NCI-H524 treated with DMSO at 0.1 percent for 48 hours (cell line): ENCODE measurements at places on chromosomes 2 and 18.

DNA sequence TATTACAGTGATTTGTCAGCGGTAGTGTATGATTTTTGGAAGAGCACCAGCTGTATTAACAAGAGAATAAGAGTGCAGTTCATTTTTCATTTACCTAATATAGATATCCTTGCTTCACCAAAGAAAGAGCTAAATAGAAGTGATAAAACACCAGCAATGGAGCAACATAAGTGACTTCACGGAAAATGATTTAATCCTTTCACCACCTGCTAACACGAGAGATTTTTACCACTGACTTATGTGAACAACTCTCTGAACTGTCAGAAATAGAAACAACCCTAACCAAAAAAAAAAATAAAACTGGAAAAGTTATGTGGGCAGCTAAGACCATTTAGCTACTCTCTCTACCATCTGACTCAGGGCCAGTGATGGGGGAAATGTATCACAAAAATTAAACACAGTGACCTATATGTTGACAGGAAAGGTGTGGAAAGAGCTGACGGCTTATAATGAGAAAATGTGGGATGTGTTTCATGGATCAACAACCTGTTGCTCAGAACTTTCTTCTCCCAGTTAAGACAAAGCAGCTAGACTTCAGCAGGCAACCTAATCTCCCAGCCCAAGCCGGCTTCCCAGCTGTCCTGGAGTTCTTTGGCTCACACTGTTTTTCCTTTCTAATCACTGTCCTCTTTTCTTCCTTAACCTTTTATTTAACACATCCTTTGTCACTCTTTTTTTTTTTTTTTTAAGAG, 272.7 kb downstream of the SS18 start:
- DNase-seq = no peak

GRCh38 chr18:44957461-44957860, 276.8 kb downstream of the SETBP1 start:
- no peak for DNase-seq

DNA sequence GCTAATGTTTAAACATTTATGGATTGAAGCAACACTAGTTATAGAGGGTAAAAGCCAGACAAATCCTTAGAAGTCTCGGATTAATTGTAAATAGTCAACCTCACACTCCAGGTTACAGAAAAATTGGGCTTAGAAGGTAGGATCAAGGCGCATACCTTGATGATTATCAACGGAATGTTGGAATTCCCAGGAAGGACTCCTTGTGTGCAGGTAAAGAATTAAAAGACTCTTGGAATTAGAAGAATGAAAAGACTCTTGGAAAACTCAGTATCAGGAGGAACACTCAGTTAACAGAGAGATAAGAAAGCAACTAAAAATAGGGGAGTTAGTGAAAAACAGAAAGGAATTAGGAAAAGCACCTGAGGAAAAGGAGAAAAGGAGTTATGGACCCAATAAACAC, 29.3 kb upstream of the EPHA4 start:
- DNase-seq = no peak

- no peak for DNase-seq
Observed at GRCh38 chr18:11789716-11790510, 61.3 kb upstream of the CHMP1B start.

DNA sequence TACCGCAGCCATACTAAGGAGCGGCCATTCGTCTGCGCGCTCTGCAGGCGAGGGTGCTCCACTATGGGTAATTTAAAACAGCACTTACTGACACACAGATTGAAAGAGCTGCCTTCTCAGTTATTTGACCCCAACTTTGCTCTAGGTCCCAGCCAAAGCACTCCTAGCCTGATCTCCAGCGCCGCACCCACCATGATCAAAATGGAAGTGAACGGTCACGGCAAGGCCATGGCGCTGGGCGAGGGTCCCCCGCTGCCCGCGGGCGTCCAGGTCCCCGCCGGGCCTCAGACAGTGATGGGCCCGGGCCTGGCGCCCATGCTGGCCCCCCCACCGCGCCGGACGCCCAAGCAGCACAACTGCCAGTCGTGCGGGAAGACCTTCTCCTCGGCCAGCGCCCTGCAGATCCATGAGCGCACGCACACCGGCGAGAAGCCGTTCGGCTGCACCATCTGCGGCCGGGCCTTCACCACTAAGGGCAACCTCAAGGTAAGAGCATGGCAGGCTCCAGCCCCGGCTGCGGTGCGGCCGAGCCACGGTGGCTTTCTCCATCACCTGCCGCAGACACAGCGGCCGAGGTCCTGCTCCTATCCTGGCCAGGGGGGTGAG, 15.5 kb downstream of the SALL3 start:
- no peak for DNase-seq

GRCh38 chr2:85682378-85682777, 11.8 kb upstream of the GNLY start:
- no peak for DNase-seq

GRCh38 chr2:186919296-186919695, 70.3 kb upstream of the ZSWIM2 start:
- DNase-seq = no peak

DNA sequence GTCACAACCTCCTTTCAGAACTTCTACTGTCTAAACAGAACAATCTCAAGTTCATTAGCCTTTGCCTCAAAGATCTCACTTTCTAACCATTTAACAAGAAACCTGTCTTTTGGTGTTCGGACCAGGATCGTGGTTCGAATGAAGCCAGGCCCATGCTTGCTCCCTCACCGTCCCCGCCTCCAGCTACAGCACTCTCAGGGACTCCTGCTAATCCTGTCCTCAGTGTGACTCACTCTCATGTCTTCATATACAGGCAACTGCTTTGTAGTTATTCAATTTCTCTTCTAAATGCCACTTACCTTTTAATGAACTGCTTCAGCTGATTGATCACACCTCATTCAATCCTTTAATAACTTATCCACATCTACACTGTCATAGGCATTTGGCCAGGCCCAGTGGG, 15.8 kb downstream of the SERTAD2 start:
- no peak for DNase-seq

DNA sequence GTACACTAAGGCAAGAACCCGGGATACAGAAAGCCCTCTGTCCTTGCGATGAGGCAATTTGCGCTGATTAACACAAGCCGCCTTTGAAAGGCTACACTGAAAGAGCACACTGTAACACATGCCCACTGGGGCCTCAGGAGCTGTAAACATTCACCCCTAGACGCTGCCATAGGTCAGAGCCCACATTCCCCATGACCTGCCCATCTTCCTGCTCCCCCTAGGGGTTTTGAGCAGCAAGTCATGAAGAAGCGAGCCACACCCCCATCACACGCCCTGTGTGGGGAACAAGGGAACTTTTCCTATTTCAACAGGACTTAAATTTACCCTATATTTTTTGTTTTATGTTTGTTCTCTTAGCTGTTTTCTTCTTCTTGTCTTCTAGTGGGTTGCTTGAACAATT, 47.8 kb upstream of the SLC4A10 start:
- no peak for DNase-seq

DNA sequence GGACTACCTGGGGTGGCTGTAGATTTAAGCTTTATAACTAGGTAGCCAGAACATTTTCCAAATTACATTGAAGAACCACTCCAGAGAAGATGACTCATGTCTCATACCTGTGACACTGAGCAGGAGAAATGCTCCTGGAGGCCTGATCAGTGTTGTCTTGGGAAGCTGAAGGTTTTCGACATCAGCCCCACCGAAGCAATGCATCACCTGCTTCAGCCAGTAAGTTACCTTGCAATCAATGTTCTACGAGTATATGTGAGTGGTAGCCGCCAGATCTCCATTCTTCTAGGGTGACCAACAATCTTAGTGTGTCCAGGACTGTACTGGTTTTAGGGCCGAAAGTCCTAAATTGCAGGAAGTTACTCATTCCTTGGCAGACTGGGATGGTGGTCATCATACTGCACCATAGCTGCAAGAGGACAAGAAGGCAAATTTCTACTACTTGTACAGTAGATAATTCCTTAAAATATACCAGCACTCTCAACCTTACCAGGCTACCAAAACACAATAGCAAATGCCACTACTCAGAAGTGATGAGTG, 109.3 kb upstream of the LINC00305 start:
- DNase-seq = no peak

DNA sequence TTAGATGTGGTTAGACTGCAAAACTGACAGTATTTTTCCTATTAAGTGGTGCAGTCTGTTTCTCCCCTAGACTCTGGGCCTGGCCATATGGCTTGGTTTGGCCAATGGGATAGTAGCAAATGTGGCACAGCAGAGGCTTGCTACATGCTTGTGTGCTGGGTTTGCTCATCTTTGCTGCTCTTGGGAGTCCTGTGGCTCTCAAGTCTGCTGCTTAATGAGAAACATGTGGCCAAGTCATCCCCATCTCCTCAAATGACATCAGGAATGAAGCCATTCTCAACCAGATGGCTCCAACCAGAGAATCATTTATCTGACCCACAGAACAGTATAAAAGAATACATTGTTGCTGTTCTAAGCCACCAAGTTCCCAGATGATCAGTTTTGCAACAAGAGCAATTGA, 57.1 kb upstream of the PAX3 start:
- no peak for DNase-seq

GRCh38 chr18:49843778-49844625, 30.7 kb upstream of the ACAA2 start:
- no peak for DNase-seq

DNA sequence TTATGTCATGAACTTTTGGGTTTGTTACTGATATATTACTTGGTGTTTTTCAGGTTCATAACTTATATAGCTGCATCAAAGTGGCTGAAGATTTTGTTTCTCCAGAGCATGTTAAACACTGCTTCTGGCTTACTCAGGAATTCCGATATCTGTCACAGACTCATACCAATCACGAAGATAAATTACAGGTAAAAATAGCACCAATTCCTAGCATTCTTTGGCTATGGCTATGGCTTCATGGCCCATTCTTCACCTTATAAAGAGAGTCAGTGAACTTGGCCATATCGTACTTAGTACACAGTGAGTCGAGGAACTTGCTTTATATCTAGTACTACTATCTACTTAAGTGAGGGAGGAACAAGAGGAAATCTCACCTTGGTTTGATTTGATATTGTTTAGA, 49.9 kb downstream of the KDM3A start:
- DNase-seq = no peak

GRCh38 chr2:210288408-210288807, 26.6 kb downstream of the MYL1 start:
- peak; percentile 65 for DNase-seq

DNA sequence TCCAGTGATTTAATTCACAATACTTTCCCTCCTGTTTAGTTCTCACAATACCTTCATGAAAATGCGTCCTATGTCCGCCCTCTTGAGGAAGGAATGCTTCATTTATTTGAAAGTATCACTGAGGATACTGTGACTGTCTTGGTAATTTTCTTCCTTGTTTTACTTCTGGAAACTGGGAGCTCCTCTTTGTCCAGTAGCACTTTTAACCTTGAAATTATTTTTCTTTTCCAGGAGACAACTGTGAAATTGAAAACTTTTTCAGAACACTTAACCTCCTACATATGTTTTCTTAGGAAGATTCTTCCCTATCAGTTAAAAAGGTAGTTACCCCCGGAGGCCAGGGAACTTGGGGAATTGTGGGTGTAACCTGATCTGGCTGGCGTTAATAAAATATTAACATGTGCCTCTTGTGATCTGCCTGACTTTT, 58.9 kb upstream of the STON1 start:
- DNase-seq = no peak

DNA sequence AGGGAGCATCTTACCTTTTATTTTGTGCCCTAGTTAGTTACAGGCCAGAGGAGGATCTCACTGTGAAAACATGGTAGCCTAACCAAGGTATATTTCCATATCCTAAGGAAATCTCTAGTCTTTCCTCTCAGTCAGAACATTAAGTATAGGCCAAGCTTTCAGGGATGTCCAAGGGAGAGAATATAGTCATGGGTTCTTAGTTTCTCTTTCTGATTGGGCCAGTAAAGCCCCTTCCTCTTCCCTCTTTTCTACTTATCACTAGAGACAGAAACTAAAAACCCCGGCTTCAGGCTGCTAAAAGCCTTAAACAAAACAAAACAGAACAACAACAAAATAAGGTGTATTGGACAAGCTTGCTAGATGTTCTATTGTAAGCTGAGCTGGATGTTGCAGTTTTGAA, 44.3 kb upstream of the TNFRSF11A start:
- no peak for DNase-seq

DNA sequence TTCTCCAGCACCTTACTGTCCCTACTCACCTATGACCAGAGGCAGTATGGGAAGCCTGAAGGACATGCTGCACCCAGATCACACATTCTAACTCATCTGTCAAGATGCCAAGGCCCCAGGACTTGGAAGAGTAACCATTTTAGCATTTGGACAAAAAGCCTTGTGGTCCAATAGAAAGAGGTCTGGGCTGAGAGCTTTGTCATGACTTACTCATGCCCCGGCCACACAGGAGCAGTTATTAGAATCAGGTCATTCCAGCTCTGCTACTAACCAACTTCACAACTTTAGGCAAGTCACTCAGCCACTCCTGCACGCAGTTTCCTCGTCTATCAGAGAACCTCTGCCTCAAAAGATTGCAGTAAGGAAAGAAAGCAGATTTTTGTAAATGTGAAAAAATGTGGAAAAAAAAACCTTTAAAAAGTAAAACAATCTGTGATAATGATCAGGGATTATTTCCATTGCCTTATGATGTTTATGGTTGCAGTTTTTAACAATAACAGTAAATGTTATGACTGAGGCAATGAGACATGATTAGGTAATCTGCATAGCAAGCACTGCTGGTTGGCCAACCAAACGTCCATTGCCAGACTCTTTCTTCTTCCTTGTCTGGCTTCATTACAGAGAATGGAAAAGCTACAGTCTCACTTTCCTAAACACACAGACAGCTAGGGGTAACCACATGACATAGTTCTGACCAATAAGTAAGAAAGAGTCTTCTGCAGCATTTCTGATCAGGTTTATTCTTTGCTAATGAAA, 255.4 kb upstream of the CHAC2 start:
- DNase-seq = no peak

- DNase-seq = no peak
Observed at GRCh38 chr2:82795446-82795845, 1663.6 kb downstream of the SUCLG1 start.

GRCh38 chr2:24820175-24820513, 26.9 kb downstream of the CENPO start:
- DNase-seq = no peak

DNA sequence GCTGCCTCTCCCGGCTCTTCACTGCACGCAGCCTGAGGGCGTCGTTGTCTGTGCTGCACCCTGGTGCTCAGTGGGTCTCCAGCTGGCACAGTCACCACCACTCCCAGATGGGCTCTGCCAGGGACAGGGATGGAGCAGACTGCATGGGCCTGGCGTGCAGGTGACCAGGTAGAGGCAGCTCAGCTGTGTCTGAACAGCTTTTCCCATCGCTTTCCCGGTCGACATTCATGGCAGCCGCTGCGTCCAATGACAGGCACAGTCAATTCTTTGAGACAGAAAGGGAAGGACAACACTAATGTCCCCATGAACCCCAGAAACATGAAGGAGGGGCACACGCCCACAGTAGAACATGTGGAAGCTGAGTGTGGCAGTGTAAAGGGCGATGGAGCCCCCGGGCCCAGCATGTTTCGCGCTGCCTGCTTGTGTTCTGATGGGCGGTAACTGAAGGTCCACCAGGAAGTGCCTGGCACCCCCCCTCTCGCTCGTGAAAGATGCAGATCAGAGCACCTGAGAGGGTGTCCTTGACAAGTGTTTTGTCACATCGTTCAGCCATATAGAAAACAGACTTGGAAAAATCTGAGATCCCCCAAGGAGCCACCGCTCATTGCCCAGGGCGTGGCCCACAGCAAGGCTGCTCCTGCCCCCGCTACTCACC, 122.4 kb downstream of the NFATC1 start:
- no peak for DNase-seq

- DNase-seq = no peak
Observed at GRCh38 chr2:158845859-158846258, 50.7 kb downstream of the DAPL1 start.

- DNase-seq = no peak
Observed at GRCh38 chr2:134097740-134098139, 156.1 kb upstream of the MGAT5 start.
